ENCODE measurements at places on chromosomes 16 and 17.

DNA sequence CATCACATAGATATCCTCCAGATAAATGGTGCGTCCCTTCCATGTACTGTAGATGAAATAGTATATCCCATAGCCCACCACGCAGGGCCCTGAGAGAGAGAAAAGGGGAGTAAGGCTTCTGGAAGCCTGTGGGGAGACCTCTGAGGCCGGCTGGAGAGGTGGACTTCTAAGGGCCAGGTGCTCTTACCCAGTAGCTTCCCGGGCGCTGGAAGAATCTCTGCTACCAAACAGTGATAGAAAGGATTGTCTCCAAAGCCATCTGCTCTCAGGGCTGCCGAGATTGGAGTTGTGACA lies 718 bp downstream of the SAT2 start:
- no peak for DNase-seq

GRCh38 chr17:50483266-50483665 lies 4.6 kb downstream of the RSAD1 start:
- no peak for DNase-seq

DNA sequence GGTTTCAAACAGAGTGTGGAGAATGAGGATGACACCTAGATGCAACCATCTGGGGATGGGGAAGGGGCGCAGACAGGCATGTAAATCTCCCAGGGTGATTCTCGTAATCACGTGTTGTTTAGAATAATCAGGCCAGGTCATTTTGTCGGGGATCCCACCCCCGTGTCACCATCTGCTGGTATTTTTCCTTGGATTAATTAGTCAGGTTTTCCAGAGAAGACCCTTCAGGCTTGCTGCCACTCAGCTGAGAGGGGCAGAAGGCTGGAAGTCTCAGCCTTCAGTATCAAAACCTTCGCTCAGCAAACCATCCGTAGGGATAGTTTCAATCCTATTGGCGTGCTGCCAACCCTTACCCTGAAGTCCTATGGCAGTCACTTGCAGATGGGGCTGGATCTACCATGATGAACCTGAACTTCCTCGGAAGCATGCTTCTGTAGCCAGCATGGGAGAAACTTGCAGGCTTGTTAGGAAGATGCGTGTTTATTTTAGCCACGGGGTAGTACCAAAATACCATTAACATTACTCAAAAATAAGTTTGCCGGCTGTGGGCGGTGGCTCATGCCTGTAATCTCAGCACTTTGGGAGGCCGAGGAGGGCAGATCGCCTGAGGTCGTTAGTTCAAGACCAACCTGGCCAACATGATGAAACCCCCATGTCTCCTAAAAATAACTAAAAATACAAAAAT lies 7.5 kb upstream of the ADCY9 start:
- DNase-seq = peak; percentile 77

DNA sequence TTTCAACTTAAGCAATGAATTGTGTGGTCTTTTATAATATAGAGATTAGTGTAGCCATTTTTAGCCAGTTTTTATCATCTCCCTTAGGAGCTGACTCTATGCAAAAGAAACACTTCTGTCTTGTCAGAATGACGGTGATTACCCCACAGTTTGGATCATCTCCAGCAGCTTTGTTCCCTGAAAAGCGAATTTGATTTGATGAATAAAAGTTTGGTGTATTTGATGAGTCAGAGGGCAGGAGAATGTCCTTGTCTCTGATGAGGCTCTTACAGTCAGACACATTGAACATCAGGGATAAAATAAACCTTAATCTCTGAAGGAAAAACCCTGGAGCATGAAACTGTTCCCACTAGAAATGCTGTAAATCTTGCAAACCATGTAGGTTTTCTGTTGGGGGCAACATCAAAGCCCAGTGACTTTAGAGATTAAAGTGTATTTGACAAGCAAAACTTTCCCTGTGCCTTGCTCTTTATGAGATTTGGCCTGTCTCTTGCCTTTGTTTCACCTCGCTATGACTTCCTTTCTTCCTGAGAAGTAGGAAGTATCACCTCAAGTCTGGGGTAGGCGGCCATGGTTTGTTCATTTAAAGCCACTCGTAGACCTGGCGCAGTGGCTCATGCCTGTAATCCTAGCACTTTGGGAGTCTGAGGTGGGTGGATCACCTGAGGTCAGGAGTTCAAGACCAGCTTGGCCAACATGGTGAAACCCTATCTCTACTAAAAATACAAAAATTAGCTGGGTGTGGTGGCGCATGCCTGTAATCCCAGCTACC lies 209.3 kb downstream of the FTO start:
- peak; percentile 69 for DNase-seq

DNA sequence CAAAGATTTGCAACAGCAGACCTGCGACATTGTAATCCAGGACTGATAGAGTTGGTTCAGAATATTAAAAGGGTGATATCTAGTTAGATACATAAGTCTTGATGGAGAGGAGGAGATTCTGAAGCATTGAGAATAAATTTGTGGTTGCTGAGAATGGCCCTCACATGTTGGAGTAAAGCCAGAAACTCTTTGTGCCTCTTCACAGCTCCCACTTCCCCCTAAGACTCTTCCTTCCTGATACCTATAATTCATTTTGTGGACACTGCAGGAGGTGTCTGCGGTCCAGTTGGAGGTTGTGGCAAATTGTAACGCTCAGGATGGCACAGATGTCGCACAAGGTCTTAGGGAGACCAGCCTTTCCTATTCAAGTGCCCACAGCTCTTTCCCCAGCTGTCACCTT lies 17.5 kb downstream of the WWOX start:
- DNase-seq = no peak

DNA sequence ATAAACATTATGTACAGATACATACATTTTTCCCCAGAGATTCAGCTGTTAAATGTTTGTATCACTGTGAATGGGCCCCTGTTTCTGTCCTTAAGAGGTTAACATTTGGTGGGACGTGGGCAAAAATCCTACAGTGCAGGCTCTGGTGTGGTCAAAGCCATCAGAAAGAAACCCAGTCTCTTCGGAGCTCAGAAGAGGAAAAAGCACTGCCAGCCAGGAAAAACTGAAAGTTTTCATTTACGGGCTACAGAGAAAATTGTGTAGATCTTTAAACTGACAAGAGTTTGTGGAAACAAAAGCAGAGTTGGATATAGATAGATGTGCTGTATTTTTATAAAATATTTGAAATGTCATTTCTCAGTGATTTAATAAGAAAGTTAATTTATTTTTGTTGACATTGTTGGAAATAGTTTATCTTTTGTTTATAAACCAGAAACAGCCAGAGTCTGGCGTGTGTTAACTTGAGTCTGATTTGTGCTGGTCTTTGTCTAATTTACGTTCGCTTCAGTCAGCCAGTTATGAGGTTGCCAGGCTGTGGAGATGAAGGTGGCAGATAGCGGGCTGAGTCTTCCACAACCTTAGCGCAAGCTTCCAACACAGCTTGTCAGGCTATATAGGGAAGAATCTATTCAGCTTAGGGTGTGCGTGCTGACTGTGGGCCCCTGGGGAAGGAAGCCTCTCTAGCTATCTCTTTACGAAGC lies 9.5 kb upstream of the TEKT3 start:
- no peak for DNase-seq

DNA sequence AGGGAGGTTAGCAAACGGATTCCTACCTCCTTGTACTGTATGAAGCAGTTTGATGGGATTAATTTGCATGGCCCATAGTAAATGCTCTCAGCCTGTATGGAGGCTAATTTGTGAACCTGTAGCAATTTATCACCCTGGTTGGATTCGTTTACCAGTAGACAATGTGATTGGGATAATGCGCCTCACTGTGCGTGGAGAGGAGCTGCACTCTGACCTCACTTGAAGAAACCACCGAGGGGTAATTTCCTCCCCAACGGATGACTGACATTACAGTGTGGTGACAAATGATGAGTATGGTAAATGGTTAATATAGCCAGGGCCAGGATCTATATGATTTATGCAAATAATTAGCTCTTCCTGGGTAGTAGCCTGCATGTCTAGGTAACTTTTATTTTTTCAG lies 479.1 kb upstream of the RBFOX1 start:
- no peak for DNase-seq

- DNase-seq = no peak
These were observed 59.0 kb upstream of the WSCD1 start for GRCh38 chr17:6011206-6011605.
